ENCODE measurements at places on chromosomes 7 and 10.

DNA sequence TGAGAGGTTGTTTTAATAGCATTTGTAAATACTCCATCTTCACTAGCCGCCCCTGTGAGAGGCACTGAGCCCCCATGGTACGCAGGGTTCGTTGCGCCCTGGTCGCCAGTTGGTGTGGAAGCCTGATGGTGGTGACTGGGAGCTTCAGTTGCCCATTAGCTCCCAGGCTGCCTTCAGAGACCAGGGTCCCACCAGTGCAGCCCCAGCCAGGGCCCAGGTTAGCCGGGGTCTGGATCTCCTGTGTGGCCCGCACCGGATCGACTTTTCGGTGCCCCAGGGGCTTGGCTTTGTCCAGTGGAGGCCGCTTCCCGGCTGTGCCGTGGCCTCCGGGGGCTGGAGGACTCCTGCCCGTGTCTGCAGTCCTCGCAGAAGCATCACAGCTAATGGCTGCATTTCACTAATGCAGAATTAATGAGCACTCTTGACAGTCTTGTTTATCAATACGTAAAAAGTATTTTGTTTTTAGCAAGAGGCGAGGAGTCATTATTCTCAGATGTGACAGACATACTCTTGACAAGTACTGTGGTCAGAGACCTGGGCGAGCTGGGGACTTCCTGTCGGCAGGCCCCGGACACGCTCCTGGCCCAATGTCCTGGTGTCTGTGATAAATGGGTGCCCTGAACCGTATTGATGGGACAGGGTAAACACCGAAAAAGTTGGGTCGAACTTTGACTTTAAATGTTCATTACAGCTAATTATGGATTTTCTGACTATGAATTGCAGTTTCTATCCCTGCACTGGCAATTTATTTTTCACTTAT, 99.8 kb downstream of the NKX6-2 start:
- DNase-seq: no peak

DNA sequence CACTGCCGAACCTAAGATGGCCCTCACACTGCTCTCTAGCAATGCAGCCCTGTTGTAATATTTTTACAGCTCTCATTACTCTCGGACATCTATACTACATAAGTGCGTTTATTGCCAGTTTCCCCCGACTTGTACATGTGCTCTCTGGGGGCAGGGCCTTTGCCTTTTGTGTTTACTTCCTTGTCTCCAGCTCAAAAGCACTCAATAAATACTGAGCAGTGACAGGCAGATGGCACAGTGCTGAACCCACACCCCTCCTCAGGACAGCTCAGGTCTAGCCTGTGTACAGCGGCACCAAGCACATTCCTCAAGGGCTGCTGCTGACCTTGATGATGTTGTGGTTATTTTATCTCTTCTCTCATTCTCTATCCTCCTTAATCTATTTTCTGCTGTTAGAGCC, 68.0 kb upstream of the ELMO1 start:
- no peak for DNase-seq

DNA sequence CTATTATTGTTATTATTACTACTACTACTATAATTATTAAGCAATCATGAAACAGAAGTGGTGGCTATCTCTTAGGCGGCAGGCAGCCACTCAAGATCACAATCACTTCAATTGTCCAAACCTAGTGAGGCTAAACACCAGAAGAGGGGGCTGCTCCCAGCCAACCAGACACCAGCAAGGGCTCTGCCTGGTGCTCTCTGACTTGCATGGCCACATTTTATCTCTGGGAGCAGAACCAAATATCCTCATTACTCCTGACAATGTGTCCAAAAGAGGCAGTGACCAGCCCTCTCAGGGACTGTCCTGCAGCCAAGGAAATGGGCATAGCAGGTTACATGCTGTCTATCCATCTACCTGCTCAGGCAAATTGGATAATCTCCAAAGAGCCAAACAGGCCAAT, 187.4 kb upstream of the PDE1C start:
- no peak for DNase-seq

DNA sequence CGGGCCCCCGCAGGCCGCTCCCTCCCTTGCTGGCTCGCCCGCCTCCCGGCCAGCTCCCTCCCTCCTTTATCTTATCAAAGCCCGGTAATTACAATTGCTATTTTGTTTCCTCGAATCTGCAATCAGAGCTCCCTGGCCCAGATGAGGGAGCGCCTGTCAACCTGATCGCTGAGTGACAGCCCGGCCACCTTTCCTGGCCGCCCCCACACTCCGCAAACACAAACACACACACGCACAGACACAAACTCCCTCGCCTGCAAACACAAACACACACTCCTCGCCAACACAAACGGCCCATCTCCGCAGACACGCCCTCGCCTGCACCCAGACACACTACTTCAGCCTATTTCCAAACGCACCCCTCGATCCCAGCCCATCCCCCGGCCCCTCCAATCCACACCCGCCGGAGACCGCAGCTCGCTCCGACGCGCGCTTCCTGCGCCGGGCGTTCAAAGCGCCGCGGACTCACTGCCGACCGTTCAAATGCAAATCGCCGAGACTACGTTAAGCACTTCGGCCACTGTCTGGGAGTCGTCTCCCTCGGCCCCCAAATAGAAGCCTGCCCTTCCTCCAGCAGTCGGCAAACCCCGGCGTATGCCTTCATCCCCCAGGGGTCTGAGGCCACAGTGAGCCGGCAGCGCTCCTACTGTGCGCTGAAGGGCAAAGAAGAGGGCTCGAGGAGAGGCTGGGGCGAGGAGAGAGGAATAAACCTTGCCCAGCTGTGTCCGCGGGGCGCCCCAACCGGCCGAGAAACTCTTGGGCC, 3.0 kb upstream of the FGF8 start:
- no peak for DNase-seq

GRCh38 chr7:75988568-75989499, 5.6 kb downstream of the TMEM120A start:
- peak; percentile 18 for DNase-seq

- peak; percentile 74 for DNase-seq
Measured at GRCh38 chr7:124033095-124033806, 384 bp upstream of the TMEM229A start.

- no peak for DNase-seq
Measured at GRCh38 chr7:229184-229964, 37.0 kb downstream of the FAM20C start.

DNA sequence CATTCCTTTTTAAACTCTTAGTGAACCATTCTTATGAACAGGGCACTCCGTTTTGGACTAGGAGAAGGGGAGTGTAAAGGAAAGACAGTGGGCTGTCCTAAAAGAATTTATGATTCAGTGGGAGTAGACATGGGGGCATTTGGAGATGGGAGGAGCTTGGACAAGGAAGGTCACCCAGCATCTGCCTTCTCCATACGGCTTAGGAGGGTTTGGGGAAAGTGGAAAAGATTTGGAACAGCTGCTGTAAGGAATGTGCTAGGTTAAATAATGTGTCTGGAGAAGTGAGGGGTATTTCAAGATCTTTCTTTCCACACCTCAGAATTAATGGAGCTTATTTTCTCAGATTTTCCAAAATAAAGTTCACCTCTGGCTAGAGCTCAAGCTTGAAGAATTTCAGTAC, 24.0 kb downstream of the SLC35G1 start:
- no peak for DNase-seq

DNA sequence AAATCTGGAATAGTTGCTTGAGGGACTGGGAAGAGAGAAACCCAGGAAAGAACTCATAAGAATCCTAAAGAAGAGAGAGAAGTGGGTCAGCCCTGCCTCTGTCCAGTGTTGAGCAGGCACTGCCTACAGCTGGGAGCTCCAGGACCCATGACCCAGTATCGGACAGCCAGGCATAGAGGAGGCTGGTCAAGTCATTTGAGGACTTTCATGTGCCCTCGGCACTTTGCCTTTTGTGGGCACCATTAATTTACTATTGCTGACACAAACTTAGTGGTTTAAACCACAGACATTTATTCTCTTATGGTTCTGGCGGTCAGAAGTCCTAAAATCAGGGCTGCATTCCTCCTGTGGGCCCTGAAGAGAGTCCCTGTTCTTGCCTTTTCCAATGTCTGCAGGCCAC, 60.3 kb downstream of the CPXM2 start:
- DNase-seq: no peak

GRCh38 chr7:89183712-89184111, 388.2 kb upstream of the TEX47 start:
- no peak for DNase-seq

GRCh38 chr10:25405871-25406270, 231.1 kb downstream of the GPR158 start:
- DNase-seq: no peak

GRCh38 chr7:156948361-156948760, 1.2 kb upstream of the NOM1 start:
- no peak for DNase-seq

DNA sequence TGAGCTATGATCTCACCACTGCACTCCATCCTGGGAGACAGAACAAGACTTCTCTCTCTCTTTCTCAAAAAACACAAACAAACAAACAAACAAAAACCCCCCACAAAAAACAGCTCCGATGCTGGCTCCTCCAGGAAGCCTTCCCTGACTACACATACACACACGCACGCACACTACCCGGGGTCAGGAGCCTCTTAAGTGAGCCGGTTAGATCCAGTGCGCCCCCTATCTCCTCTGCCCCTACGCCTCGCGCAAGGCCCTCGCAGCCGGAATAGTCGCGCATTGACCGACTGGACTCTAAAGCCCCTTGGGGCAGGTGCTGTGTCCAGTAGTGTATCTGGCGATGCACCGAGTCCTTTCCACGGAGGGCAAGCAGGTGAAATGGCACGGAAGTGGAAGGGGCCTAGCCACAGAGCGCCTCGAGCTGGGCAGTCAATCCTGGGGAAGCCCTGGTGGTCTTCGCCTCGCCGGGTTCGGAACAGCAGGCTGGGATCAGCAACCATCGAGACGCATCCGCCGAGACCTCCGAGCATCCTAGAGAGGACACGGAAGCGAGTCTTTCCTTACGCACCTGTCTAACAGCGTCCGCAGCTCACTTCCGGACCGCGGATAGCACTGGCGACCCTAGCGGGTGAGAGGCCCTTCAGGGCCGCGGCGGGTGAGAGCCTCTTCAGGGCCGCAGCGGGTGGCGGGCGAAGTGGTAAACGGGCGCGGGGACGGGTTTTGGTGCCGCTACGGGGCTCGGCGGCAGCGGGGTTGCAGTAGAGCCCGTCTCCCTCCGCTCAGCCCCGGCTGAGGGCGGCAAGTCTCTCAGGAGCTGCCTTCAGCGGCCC, at the start of gene ZSCAN25:
Gene ZSCAN25, plus strand, starts transcription at position 588 of the 833 bp plus-strand sequence. CDS start 2,661 bp downstream, outside the sequence.
- peak; percentile 76 for DNase-seq

DNA sequence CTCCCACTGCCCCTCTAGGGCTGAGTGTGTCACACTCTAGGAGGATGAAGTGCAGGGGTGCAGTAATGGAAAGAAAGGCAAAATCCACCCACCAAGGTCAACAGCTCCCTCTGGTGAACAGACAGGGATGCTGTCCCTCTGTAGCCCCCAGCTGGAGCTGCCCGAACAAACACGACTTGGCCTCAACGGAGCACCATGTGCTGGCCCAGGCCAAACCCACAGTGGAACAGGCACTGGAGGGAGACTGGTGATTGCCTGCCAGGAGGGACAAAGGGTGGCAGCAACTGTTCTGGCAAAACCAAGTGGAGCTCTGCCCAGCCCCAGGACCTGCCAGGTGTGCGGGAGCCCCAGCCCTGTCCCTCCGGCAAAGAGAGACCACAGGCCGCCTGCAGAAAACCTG, 20.7 kb downstream of the PDIA4 start:
- peak; percentile 17 for DNase-seq

- no peak for DNase-seq
Measured at GRCh38 chr10:48369501-48369900, 63.0 kb downstream of the MAPK8 start.

DNA sequence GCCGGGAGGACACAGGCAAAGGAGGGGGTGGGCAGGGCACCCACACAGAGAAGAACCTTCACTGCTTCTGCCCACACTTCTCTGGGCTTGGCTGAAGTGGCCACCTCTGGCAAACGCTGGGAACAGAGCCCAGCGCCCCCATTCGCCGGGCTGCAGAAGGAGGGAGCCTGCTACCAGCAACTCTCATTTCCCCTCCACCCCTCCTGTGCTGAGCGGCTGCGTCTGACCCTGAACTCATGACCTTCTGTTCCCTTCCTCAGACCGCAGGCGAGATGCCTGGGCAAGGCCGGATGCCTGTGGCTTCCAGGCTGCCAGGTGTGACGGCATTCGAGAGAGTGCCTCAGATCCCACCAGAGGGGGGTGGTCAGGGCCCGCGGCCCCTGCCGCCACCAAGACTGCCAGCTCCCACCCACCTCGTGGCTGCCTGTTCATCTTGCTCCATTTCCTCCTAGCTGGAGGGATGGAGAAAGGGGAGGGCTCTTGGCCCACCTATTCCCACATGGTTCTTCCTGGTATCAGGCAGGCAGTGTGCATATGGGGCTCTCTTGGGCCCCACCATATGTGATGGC, 19.8 kb downstream of the DNAJB12 start:
- DNase-seq: peak; percentile 36

- DNase-seq: no peak
Measured at GRCh38 chr10:5776881-5777197, 36.4 kb downstream of the GDI2 start.

DNA sequence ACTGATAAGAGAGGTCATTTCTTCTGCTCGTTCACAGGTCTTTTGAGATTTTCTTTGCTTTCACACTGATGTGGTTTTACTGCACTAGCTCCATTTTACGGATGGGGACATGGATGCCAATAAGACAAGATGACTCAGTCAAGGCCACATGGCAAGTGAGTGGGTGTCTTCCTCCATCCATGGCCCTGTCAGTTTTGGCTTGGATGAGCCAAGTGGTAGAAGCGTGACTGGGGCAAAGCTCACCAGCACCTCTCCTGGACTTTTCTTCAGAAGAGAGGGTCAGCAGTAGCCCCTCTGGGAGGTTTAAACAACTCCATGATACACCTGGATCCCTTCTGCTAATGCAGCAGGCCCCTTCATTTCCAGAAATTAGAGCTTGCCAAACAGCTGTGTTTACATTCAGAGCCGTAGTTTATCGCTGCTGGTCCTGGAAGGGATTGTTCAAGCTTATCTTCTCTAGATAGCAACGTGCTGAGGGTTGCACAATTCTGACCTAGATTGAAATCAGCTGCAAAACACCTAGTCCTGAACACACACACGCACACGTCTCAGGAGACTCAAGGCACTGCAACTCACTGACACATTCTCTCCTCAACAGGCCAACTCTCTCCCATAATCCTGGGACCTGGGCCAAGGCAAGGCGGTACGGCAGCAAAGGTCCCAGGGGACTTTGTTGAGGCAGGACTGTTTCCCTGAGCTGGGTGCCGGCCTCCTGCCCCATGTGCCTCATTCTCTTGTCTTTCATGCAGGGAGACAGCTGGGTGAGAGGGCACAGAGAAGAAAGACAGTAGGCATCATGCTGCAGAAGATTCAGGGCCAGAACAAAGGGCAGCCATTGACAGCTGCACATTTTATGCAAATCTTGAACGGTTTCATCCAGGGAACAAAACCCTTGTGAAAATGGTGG, 14.2 kb upstream of the PDCD4 start:
- no peak for DNase-seq

DNA sequence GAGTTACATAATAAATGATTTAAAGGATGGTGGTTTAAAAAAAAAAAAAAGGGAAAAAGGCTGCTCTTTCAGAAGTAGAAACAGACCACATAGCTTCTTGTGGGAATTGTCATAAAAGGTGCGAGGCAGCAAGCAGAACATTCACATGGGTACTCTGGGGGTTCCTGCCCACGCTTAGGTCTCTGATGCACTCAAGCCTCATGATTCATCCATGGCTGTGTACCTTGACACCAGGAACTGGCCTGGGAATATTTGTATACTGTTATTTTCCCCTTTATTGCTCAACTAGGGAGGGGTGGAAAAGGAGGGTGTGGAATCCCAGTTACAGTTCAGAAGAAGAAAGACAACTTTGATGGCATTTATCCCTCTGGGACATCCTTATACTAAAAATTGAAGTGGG, 4.0 kb downstream of the PON2 start:
- no peak for DNase-seq

- no peak for DNase-seq
Measured at GRCh38 chr7:156735851-156736250, 95.3 kb downstream of the RNF32 start.
